Cortex of kidney (tissue), 1 donor: ENCODE measurements at places on chromosomes 1 and 21.
A peak's percentile ranks its signal among the peaks of the same experiment; 100 is the strongest.

DNA sequence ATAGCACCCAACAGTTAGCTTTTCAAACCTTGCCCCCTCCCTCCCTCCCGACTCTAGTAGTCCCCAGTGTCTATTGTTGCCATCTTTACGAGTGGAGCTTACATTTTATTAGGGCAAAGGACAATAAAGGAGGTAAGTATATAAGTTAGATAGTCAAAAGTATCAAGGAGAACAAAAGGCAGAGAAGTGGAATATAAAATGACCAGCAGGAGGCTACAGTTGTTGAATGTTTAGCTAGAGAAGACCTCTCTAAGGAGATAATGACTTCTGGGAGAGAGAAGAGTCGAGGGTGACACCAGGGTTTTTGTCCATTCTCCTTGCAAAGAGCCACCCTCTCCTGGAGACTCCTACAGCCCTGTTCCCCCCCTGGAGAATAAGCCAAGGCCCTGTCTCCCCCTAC lies 48.7 kb downstream of the SYT6 start:
- DNase-seq = no peak

- no peak for DNase-seq
Observed at GRCh38 chr1:23657659-23658275, 33.8 kb upstream of the RPL11 start.

DNA sequence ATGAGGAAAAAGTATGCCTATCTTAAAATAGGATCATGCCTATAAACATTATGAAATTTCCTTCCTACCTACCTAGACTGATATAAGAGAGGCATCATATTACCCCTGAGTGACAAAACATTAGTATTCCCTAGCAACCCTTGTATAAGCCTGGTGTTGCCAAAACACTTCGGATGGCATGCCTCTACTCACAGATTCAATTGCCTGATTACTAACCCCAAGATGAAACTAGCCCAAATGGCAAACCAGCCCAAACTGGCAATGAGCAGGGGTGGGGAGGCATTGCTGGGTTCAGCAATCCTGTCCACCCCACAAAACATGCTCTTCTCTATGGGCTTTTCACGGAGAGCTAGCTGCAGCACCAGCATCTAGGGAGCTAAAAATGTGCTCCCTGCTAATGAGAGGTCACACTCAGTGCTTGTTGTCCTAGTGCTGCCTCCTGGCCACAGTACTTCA lies 13.9 kb downstream of the PALMD start:
- no peak for DNase-seq

DNA sequence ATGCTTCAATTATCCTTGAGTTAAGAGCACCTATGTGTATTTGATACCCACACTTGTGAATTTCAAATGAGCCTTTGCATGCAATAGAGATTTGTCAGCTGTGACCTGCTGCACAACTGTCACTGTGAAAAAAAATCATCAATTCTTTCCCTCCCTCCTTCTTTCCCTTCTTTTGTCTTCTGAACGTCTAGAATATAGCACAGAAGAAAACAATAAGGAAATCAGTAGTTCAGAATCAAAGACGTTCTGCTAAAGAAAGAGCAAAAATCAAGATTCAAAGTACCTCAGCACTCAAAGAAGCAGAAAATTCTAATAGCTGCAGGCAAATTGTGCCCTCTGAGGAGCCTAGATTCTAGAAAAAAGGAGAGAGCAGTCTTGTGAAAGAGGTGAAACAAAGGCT lies 1.7 kb upstream of the FMN2 start:
- DNase-seq = no peak

DNA sequence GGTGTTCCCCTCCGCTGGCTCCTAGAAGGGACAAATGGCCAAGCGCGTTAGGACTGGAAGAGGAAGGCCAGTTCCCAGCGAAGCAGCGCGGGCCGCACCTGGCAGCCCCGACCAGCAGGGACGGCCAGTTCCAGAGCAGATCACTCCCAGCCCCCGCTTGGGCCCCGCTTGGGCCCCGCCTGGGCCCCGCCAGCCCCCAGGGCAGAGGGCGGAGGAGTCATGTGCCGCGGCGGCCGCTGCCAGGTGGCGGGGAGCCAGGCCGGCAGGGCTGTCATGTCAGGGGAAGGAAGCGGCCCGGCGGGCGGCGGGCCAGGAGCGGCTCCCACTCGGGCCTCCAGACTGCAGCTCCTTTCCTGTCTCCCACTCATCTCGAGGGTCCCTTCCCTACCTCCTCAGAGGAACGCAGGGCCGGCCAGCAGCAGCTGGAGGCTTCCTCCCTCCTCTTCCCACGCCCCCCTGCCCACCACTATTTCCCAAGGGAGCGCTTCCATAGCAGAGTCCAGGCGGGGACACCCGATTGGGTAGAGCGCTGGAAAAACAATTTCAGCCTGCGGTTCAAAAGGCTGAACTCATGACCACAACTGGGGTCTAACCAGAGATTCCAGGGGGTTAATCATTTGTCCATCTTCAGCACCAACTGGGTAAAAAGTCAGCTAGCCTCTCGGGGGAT lies 16.5 kb downstream of the ZNF697 start:
- DNase-seq = peak; percentile 88

DNA sequence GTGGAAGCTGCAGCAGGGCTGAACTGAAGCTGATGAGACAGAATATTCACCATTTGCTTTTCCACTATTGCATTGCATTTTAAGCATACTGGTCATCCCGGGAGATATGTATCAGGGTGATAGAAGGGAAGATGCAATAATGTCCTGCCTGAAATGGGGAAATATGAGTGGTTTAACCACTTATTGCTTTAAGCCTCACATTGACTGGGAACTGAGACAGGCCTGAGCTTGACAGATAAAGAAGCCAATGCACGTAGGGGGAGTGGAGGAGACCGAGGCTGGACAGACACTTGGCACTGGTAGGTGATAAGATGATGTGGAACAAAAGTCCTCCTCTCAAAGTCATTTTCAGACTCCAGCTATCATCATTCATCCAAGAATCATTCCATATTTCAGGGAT lies 911.7 kb upstream of the NCAM2 start:
- DNase-seq = no peak

GRCh38 chr1:39614488-39614887 lies 25.0 kb downstream of the HEYL start:
- no peak for DNase-seq

DNA sequence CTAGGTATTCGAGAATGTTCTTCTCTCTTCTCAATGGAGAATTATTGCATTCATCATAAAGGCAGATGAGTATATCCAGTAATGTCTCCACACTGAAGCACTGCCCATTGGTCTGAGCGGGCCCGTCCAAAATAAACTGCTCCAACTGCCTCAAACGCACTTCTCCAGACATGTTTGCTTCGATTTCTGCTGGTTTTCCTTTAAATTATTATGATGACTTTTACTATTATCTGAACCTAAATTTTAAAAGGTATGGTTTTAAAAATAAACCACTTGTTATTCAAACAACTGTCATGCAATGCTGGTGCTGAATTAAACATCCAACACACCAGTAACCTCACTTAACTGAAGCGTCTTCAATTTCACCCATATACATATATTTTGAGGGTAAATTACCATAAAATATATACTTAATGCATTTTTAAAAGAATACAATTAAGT lies 1.3 kb downstream of the CDC42BPA start:
- no peak for DNase-seq

DNA sequence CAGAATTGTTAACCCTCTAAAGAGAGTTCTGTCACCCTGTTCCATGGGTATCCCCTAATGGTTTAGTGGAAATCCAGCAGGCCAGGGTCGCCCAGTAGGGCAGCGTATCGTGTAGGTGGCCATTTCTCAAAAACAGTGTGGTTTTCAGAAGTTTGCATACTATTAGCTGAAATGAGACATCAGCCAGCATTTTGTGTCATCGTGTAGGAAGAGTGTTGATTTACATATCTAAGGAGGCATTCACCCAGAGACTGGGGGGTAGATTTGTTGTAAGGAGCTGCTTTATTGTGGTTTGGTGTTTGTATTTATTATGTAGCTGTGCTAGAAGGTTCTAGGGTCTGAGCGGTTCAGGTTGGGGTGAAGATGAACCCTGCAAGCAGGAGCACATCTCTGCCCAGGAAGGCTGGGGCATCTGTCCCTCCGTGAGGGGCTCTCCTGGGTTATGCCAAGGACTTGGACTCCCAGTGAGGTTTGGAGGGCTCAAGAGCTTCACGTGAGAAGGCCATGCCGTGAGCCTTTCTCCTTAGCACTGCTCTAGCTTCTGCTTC lies 174.4 kb downstream of the PGBD5 start:
- DNase-seq = no peak

GRCh38 chr1:209587789-209588188 lies 4.3 kb downstream of the CAMK1G start:
- DNase-seq = no peak

DNA sequence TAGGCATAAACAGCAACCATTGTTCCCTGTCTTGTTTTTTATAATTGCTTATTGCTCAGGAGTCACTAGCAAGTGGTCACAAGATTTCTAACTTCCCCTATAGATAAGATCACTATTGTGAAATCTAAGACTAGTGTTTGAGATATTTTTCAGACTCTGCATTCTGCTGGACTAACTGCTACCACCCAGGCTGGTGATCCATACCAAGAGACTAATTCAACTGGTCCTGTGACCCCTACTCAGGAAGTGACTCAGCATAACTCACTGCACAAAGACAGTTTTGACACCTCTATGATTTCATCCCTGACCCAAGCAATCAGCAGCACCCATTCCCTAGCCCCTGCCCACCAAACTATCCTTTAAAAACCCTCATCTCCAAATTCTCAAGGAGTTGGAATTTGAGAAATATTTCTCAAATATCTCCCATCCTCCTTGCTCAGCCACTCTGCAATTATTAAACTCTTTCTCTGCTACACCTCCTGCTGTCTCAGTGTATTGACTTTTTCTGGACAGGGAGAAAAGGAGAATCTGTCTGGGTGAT lies 52.7 kb downstream of the TRIM33 start:
- DNase-seq = no peak

DNA sequence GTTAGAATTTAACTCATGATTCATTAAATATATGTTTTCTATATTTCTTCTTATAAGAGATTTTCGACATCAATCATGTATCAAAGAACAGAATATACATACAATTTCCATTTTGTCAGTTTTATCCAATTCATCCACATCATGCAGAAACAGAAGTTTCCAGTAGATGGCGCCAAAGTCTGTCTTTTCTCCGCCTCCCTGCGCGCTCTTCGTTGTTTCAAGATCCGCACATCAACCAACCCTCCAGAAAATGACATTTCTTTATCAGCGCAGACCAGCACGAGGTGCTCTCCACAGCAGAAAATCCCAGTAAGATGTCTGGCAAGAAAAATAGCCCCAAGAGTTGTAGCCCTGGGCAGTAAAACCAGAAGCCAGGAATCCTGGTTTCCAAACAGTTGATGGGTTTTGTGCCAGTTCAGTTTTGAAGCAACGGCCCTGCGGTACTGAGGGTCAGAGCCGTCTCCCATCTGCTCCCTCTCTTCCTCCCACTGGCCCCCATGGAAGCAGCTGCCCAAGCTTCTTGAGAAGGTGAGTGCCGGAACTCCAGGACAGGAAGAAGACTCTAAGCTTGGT lies 38.6 kb upstream of the GPR137B start:
- DNase-seq = no peak

DNA sequence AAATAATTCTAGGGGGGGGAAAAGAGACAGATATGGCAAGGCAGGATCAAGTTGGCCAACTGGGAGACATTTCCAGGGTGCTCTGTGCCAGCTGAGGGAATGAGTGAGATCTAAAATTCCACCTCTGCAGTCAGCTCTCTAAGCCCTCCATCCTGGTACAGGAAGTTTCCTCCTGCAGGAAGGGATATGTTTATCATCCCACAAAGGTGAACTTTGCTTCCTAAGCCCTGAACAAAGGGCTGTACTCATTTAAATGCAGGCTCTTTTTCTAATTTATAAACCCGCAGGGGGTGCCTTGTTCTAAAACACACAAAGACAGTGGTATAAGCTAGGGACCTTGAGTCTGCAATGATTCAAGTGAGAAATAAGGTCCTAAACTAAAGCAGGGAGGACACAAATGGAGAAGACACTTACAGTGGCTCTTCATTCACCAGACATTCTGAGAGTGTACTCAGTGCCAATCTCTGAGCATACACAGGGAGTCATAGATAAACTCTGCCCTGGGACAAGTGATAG lies 3.6 kb upstream of the TNFSF4 start:
- no peak for DNase-seq

GRCh38 chr1:35120458-35121133 lies 41.4 kb downstream of the ZMYM1 start:
- DNase-seq = no peak

GRCh38 chr1:226002667-226003501 lies 3.7 kb upstream of the SDE2 start:
- no peak for DNase-seq

DNA sequence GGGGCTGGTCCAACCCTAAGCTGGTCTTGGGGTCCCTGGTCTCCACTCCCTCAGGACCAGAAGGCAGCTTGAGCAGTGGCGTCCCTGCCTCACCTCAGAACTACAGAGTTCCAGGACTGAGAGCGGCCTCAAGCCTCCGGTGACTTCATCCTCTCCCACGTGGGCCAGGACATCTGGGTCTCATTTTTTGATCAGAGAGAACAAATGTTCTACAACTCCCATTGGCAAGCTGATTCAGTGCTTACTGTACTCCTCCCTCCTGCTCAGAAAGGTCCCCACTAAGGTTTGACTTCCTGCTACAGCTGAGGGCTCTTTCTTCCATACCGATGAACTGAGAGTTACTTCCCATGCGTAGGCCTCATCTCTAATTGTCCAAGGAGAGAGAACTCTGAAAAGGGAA lies 78.5 kb downstream of the PLXNA2 start:
- no peak for DNase-seq

GRCh38 chr21:39313571-39314142 lies at the start of gene BRWD1:
TSS of gene BRWD1 (minus strand) at chr21:39313632. CDS start at chr21:39313491, 141 bp downstream.
- DNase-seq = no peak

- DNase-seq = no peak
Observed at GRCh38 chr1:115530407-115530806, 111.4 kb upstream of the VANGL1 start.

- no peak for DNase-seq
Observed at GRCh38 chr1:46804027-46804889, 5.4 kb downstream of the CYP4B1 start.

GRCh38 chr1:30780409-30780808 lies 22.8 kb upstream of the LAPTM5 start:
- no peak for DNase-seq

GRCh38 chr1:204338997-204339396 lies 20.7 kb downstream of the PLEKHA6 start:
- no peak for DNase-seq

- DNase-seq = no peak
Observed at GRCh38 chr1:182391028-182391361, 595 bp downstream of the GLUL start.

DNA sequence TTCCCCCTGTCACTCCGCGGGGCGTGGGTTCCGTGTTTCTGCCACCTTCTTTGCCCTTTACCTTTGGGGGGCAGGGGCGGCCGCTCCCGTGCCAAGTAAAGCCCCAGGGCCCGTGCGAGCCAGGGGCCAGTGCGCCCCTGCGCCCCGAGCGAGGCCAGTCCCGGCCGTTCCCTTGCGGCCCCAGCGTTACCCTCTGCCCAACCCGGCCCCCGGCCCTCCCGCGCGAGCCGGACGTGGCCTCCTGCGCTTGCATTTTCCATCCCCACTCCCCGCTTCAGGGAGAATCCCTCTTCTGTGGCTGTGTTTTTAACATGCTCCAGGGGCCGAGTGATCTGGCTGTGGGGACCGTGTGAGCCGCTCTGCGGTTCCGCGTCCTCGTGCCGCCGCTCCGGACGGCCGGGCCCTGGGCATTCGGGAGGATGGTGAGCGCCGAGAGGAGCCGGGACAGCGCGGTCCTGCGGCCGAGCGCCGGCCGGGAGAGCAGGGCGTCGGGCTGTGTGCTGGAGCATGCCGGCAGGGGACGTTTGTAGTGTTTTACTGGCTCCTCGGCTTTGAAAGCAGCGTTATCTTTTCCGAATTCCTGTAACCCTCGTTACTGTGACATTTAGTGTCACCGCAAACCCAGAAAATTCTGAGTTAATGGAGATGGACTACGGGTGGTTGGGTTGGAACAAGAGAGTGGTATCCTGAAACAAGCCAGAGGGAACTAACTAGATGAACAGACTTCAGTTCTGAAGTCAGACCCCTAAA lies 1.0 kb downstream of the GALNT2 start:
- no peak for DNase-seq
